Tibial nerve (tissue), 4 donors: ENCODE measurements at places on chromosomes 1 and 21. TPM values are rescaled to one million over a fixed set of nuclear protein-coding genes. Genes with fewer than 3 reads are reported as not detected.

The SFN gene
- total RNA-seq: not detected

The S100A11 gene
- 119 TPM for total RNA-seq

DNA sequence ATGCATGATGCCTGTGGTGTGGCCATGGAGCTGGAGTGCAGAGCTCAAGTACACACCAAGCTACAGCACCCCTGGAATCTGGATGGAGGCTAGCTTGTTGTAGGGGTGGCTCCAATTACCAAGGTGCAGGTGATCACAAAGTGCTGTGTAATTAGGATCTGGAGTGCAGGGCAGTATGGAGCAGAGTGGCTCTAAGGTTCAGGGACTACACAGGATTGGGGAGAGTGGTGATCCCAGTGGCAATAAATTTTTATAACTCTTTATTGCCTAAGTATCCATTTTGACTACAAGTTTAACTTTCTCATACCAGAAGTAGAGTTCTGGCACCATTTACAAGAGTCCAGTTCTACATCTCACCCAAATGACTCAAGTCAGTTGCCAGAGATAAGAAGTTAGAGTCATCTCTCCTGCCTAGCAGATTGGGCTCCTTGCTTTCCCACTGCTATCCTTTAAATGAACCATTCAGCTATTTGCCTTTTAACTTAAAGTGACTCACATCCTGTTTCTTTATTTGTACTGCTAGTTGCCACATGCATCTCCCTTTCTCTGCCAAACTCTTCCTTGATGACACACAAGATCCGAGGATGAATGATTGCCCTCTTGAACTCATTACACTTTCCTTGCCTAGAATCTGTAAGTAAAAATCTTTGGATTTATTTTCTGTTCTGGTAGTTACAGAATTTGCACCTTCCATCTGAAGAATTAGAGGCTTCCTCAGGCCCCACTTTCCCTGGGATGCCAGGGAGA is 427.2 kb downstream of the KCNT2 start:
- no peaks in the 10 kb centered on the region for H3K27me3 ChIP-seq
- no peak overlapping the region for H3K4me3 ChIP-seq
- DNase-seq: no peak
- no peaks in the 10 kb centered on the region for H3K4me1 ChIP-seq

- no peak overlapping the region for H3K27ac ChIP-seq
- no peaks in the 10 kb centered on the region for H3K27me3 ChIP-seq
- no peak for DNase-seq
- H3K4me3 ChIP-seq: no peak overlapping the region
Observed at GRCh38 chr21:46181953-46182547, 2.2 kb downstream of the SPATC1L start.

- no peaks in the 10 kb centered on the region for H3K27me3 ChIP-seq
- no peaks in the 10 kb centered on the region for H3K36me3 ChIP-seq
- H3K4me1 ChIP-seq: peaks cover 11% of the 10 kb centered on the region
- no peak for DNase-seq
- H3K27ac ChIP-seq: no peak overlapping the region
Observed at GRCh38 chr1:43994794-43995790, 3.7 kb downstream of the CCDC24 start.

The RNF186 gene
- total RNA-seq: not detected

The OPRD1 gene
- not detected for total RNA-seq

The ANKRD35 gene
- total RNA-seq: 2.7 TPM
